ENCODE measurements at places on chromosomes 1 and 21.

GRCh38 chr21:34560609-34561008, 48.6 kb upstream of the KCNE1 start:
- no peak for DNase-seq

DNA sequence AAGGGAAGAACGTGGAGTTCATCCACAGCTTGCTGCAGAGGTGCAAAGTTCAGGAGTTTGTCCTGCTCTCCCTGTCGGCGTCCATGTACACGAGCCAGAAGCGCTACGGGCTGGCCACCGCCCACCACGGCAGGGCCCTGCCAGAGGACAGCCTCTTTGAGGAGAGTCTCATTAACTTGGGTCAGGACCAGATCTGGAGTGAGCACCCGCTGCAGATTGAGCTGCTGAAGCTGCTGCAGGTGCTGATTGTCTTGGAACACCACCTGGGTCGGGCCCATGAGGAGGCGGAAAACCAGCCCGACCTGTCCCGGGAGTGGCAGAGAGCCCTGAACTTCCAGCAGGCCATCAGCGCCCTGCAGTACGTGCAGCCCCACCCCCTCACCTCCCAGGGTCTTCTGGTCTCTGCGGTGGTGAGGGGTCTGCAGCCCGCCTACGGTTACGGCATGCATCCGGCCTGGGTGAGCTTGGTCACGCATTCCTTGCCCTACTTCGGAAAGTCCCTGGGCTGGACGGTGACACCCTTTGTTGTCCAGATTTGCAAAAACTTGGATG, 73.8 kb upstream of the MORC3 start:
- no peak for DNase-seq

GRCh38 chr21:41958886-41959563, 5.2 kb upstream of the C2CD2 start:
- no peak for DNase-seq

- DNase-seq, result no peak
Measured at GRCh38 chr1:213829780-213830179, 158.0 kb upstream of the PROX1 start.

- no peak for DNase-seq
Measured at GRCh38 chr1:111723091-111723806, 15.9 kb downstream of the INKA2 start.

DNA sequence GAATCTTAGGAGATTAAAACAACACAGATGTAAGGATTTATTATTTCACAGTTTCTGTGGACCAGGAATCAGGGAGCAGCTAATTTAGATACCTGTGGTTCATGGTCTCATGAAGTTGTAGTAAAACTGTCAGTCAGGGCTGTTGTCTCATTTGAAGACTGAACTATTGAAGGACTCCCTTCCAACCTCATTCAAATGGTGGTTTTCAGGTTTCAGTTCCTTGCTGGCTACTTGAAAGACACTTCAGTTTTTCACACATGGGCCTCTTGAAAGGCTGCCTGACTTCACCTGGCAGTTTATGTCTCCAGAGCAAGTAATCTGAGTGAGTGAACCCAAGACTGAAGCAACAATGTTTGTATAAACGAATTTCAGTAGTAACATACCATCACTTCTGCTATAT, 915.9 kb downstream of the PLA2G4A start:
- DNase-seq, result no peak

- DNase-seq, result no peak
Measured at GRCh38 chr21:28283641-28284490, 708.8 kb downstream of the LTN1 start.

DNA sequence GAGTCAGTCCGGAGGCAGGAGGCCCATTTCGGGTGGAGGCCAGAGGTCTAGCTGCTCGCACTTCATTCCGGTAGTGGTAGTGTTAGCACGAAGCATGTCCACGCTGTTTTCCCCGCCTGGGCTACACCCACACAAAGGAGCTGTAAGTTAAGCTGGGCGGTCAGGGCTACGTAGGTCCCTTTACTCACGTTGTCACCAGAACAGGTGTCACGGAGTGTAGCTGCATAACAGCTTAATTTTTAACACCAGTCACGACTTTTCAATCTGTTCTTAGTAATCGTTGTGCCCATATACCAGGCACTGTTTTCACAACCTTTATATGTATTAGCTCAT, 15.6 kb downstream of the HLX start:
- no peak for DNase-seq

- no peak for DNase-seq
Measured at GRCh38 chr1:1839311-1839965, 51.4 kb downstream of the GNB1 start.
